ENCODE measurements at places on chromosomes 7 and 10. TPM values are rescaled to one million over a fixed set of nuclear protein-coding genes. Genes with fewer than 3 reads are reported as not detected.

The H2BK1 gene
- total RNA-seq = 0.97 TPM

DNA sequence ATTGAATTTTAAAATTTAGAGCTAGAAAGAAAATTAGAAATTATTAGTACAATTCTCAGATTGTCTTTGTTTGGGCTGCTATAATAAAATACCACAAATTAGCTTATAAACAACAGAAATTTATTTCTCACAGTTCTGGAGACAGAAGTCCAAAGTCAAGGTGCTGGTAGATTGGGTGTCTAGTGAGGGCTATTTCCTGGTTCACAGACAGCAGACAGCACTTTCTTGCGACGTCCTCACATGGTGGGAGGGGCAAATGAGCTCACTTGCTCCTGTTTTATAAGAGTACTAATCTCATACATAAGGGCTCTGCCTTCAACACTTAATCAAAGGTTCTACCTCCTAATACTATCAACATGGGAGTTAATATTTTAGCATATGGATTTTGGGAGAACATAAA, 134.1 kb downstream of the MDFIC start:
- DNase-seq = no peak
- no peak overlapping the region for H3K27ac ChIP-seq
- H3K36me3 ChIP-seq = no peaks in the 10 kb centered on the region
- H3K4me1 ChIP-seq = no peaks in the 10 kb centered on the region
- no peak overlapping the region for H3K4me3 ChIP-seq
- H3K27me3 ChIP-seq = no peaks in the 10 kb centered on the region

The ANXA8L1 gene
- not detected for total RNA-seq

DNA sequence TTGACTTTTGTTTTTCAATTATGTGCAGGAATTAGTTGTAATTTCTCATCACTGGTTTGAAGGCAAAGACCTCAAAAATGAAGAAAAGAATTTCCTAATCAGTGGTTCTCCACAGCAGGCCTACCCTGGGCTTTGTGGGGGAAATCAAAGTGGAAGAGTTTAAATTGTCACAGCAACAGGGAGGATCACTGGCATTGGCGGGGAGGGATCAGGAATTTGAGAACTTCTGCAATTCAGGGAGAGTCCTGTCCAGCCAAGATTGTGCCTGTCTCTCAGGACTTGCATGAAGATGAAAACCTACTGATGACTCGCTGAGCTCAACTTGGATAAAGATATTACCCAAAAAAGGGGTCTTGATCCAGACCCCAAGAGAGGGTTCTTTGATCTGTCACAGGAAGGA, 70.1 kb downstream of the HACD1 start:
- peaks cover 4% of the 10 kb centered on the region for H3K36me3 ChIP-seq
- no peak overlapping the region for H3K27ac ChIP-seq
- no peaks in the 10 kb centered on the region for H3K4me1 ChIP-seq
- H3K4me3 ChIP-seq = no peak overlapping the region
- H3K27me3 ChIP-seq = no peaks in the 10 kb centered on the region

GRCh38 chr7:19989906-19990305, 216.5 kb upstream of the TMEM196 start:
- no peak overlapping the region for H3K27ac ChIP-seq
- no peak for DNase-seq

DNA sequence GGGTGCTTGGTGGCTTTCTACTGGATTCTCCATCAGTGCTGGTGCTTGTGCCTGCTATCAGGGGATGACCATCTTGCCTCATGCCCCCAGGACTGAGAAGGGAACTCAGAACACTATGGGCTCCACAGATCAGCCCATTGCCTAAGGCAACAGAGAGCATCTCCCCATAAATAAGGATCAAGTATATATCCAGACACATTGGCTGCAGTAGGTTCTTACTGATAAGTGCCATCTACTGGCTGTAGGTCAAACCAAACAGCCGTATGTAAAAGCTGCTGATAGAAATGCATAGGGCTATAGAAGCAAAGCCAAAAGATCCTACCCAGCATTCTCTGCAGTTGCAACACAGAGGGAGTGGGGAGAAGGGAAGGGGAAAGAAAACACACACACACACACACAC, 153.7 kb downstream of the CDK14 start:
- H3K27ac ChIP-seq = no peak overlapping the region
- no peaks in the 10 kb centered on the region for H3K27me3 ChIP-seq
- H3K4me1 ChIP-seq = no peaks in the 10 kb centered on the region
- H3K4me3 ChIP-seq = no peak overlapping the region
- no peaks in the 10 kb centered on the region for H3K36me3 ChIP-seq
- no peak for DNase-seq

GRCh38 chr10:88066319-88066718, 202.9 kb downstream of the PTEN start:
- H3K4me1 ChIP-seq = no peaks in the 10 kb centered on the region
- H3K27me3 ChIP-seq = no peaks in the 10 kb centered on the region
- no peaks in the 10 kb centered on the region for H3K36me3 ChIP-seq
- H3K27ac ChIP-seq = no peak overlapping the region
- H3K4me3 ChIP-seq = no peak overlapping the region

DNA sequence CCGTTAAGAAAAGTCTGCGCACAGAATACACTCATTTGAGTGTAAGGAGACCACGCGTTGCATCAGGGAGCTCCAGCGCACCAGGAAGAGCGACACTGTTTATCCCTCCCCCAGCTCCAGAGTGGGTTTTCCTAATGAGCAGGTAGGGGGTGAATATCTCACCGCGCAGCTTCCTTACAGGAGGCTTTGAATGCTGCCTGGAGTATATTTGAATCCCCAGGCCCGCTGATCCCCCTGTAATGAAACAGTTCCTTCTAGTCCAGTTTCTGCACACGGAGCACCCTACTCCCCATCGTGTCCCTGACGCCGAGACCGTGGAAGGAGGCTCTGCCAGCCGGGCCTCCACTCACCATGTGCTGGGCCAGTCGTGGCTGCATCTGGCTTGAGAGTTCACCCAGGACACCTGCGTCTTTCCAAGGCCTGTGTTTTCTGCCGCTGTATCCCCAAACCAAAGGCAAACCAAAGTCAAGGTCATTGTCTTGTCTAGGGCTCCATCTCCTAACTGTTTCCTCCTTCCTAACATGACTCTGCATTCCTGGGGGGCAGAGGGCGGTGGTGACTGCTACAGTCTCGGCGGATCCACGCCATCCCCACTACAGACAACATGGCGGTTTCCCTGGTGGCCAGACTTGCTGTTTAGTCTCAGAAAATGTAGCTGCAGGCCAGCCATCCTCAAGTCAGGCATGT, 167.8 kb downstream of the USP6NL start:
- H3K4me1 ChIP-seq = peaks cover 5% of the 10 kb centered on the region
- no peak overlapping the region for H3K27ac ChIP-seq
- peak; percentile 18 for DNase-seq
- no peaks in the 10 kb centered on the region for H3K36me3 ChIP-seq
- no peaks in the 10 kb centered on the region for H3K27me3 ChIP-seq

The TRDMT1 gene
- total RNA-seq = 18.8 TPM

- DNase-seq = peak; percentile 25
- no peaks in the 10 kb centered on the region for H3K27me3 ChIP-seq
- no peaks in the 10 kb centered on the region for H3K36me3 ChIP-seq
- H3K4me3 ChIP-seq = no peak overlapping the region
- H3K4me1 ChIP-seq = no peaks in the 10 kb centered on the region
These were observed 371.4 kb downstream of the DNAJB6 start for GRCh38 chr7:157707983-157708918.

GRCh38 chr7:74307738-74308505, 18.7 kb downstream of the CLIP2 start:
- no peaks in the 10 kb centered on the region for H3K36me3 ChIP-seq
- H3K4me3 ChIP-seq = no peak overlapping the region
- no peak for DNase-seq
- H3K27ac ChIP-seq = no peak overlapping the region
- no peaks in the 10 kb centered on the region for H3K4me1 ChIP-seq

GRCh38 chr10:73559590-73559989, 31.6 kb downstream of the USP54 start:
- no peaks in the 10 kb centered on the region for H3K36me3 ChIP-seq
- H3K4me3 ChIP-seq = no peak overlapping the region
- no peak for DNase-seq
- H3K4me1 ChIP-seq = no peaks in the 10 kb centered on the region
- H3K27me3 ChIP-seq = no peaks in the 10 kb centered on the region

DNA sequence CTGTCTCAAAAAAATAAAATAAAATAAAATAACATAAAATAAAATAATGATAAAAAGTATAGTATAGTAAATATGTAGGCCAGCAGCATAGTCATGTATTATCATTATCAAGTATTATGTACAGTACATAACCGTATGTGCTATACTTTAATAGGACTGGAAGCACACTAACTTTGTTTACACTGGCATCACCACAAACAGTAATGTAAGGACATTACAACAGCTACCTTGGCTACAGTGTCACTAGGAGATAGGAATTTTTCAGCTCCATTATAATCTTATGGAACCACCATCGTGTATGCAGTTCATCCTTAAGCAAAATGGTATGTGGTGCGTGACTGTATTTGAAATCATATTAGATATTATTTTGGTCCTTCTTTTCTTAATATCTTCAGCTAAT, 1163.5 kb upstream of the LRRTM3 start:
- no peaks in the 10 kb centered on the region for H3K4me1 ChIP-seq
- H3K4me3 ChIP-seq = no peak overlapping the region
- no peak overlapping the region for H3K27ac ChIP-seq
- no peaks in the 10 kb centered on the region for H3K36me3 ChIP-seq

The SLC18A3 gene
- not detected for total RNA-seq

The DNAH11 gene
- total RNA-seq = 2.5 TPM

The ACSM6 gene
- not detected for total RNA-seq

DNA sequence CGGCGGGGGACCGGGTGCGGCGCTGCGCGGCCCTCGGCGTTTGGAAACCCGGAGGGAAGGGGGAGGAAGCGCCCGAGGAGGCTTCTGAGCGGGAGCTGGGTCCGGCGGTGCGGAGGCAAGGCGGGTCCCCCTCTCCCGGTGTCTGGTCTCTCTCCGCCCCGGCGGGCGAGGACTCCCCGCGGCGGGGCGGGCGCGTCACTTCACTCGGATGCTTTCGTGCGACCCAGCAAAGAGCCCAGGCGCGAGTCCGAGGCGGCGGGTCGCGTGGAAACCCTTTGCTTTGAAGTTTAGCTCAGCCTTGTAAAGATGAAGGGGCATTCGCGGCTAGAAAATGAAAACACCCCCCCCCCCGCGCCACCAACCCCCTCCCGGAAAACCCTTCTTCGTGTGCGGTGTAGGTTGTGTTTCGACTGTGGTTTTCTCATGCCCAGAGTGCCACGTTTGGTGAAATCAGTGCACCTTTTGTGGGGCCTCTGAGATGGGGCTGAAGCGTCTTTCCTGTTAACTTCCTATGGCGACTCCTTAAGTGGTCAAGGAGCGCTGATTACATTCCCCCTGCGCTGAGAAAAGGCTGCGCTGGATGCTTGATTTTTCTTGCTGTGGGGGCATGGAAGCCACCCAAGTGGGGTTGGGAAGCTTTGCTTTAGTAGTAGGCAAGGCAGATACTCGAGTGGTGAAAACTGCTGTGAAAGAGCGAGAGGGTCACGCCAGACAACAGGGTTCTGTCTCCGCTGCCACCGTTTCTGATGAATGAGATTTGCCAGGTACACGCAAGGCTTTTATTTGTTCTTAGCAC, 876 bp downstream of the GNAI1 start:
- no peak for DNase-seq
- peaks cover 5% of the 10 kb centered on the region for H3K4me1 ChIP-seq
- H3K27ac ChIP-seq = no peak overlapping the region
- H3K4me3 ChIP-seq = peak overlapping the region; percentile 92
- no peaks in the 10 kb centered on the region for H3K27me3 ChIP-seq

DNA sequence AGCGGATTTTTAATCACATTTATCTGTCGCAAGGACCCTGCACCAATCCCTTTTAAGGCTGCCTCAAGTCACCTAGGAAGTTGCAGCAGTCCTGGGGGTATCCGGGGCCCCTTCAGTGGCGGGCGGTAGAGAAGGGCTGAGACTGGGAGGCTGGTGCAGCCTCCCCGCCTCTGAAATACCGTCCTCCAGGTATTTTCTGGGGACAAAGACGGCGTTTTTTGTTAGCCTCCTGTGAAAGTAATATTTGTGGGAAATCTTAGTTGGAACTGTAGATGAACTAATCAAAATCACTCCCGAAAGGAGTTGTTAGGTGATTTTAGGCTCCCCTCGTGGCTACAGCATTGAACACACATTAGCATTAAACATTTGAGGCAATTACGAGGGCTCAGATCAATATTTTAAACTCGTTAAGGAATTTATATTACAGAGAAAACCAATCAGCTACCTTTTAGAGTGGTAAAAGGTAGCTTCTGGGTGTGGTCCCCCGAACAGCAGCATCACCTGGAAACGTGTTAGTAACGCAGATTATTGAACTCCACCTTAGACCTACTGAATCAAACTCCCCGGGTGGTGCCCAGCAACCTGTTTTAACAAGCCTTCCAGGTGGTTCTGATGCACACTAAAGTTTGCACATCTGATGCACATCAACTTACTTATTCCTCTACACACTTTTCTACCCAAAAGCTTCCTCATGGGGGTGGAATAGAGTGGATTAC, 530 bp upstream of the ANXA7 start:
- no peaks in the 10 kb centered on the region for H3K4me1 ChIP-seq
- no peaks in the 10 kb centered on the region for H3K36me3 ChIP-seq
- H3K27ac ChIP-seq = no peak overlapping the region
- DNase-seq = no peak
- peak overlapping the region; percentile 83 for H3K4me3 ChIP-seq

GRCh38 chr7:36642414-36642813, 81.9 kb downstream of the AOAH start:
- DNase-seq = no peak
- H3K4me1 ChIP-seq = peaks cover 5% of the 10 kb centered on the region
- H3K36me3 ChIP-seq = no peaks in the 10 kb centered on the region
- no peak overlapping the region for H3K27ac ChIP-seq

- H3K4me3 ChIP-seq = no peak overlapping the region
- H3K27me3 ChIP-seq = no peaks in the 10 kb centered on the region
- H3K4me1 ChIP-seq = no peaks in the 10 kb centered on the region
- H3K36me3 ChIP-seq = no peaks in the 10 kb centered on the region
- DNase-seq = peak; percentile 16
These were observed 30.2 kb upstream of the GIMAP8 start for GRCh38 chr7:150420242-150420641.

GRCh38 chr10:28508304-28508925, 24.5 kb upstream of the WAC start:
- no peak overlapping the region for H3K27ac ChIP-seq
- H3K4me3 ChIP-seq = no peak overlapping the region
- no peaks in the 10 kb centered on the region for H3K27me3 ChIP-seq

DNA sequence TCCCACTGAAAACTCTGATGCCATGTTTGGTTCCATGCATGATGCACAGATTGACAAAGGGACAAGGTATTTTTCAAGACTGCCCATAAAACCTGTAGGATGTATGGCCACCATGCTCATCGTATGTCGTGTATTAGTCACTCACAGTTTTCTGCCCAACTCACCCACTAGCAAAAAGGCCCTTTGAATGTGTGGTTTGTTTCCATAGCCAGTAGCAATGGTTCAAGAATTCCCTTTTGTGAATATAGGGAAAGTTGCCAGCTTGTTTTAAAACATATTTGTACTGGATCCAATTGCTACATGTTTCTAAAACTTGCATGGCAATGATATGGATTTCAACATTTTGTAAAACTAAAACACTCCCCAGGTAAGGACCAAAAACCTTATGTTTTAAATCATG, 280.9 kb upstream of the YAE1 start:
- H3K27me3 ChIP-seq = no peaks in the 10 kb centered on the region
- H3K27ac ChIP-seq = no peak overlapping the region
- no peak for DNase-seq
- no peaks in the 10 kb centered on the region for H3K4me1 ChIP-seq
- no peak overlapping the region for H3K4me3 ChIP-seq
- no peaks in the 10 kb centered on the region for H3K36me3 ChIP-seq

The TTYH3 gene
- 122 TPM for total RNA-seq

- no peak overlapping the region for H3K27ac ChIP-seq
- no peak overlapping the region for H3K4me3 ChIP-seq
- H3K4me1 ChIP-seq = no peaks in the 10 kb centered on the region
- H3K27me3 ChIP-seq = no peaks in the 10 kb centered on the region
- DNase-seq = no peak
These were observed 162.5 kb downstream of the MAGI2 start for GRCh38 chr7:79290841-79291497.
